ENCODE measurements at places on chromosomes 6 and 20.

DNA sequence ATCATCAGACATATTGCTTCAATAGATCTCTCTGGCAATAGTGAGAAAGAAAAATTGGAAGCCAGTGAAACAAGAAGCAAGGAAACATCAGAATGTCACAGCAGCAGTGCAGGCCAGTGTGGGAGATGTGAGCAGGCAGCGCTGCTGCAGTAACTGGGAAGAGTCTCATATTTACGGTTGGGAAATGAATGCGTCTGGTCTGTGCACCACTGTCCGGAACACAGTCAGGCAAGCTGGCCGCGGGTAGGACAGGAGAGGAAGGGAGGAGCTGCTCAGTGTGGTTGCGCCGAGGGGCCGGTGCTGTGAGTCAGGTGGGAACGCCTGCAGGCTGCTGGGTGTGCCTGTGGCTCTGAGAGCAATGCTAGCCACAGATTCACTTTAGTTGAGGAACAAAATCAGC is 6.4 kb upstream of the PSMG4 start:
- no peak for DNase-seq

DNA sequence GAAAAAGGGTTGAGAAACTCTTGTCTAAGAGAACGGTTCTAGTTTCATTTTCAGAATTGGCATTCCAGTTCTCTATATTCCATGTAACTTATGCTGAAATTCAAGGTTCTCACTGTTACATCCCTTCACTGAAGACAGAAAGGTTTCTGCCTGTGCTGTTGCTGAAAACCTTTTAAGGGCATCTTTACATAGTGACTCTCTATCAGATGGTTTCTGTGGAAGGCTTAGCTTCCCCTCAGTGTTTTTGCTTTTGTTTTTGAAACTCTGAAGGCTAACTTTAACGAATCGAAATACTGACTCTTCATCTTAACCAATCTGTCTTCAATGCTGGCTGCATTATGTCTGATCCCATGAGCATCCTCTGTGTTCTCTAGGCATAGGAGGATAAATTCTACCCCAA is 1286.2 kb upstream of the EYS start:
- DNase-seq: no peak

- DNase-seq: no peak
Observed at GRCh38 chr6:139452148-139452876, 77.9 kb upstream of the CITED2 start.

DNA sequence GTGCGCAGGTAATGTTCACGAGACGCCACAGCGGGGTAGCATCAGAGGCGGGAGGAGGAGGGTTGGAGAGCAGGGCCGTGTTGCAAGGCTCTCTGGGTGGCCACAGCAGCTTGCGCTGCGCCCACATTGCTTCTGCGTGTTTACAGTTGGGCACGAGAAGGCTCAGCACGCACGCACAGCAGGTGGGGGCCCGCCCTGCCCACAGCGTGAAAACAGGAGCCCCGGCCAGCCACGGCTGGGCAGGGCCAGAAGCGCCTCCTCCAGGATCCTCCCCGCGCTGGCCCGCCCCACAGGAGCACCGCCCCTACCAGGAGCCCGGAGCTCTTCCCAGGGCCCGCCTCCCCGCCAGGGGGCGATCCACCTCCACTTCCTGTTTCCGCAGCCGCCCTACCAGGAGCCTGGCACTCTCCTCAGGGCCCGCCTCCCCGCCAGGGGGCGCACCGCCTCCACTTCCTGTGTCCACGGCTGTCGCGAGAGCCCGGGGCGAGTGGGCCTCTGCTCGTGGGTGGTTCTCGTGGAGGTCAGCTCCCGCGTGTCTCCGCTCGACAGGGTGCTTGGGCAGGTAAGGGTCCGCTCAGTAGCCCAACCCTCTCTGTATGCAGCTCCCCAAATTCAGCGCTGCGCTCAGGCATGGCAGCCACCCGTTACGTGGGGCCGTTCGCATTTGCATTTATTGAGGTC is at the start of gene FAM50B:
TSS of gene FAM50B (plus strand) at position 449 of the 681 bp plus-strand sequence. CDS start 439 bp downstream, outside the sequence.
- DNase-seq: peak; percentile 81

- DNase-seq: no peak
Observed at GRCh38 chr6:151119823-151120524, 119.8 kb upstream of the AKAP12 start.

GRCh38 chr20:63963348-63963741 is 6.4 kb downstream of the ZNF512B start:
- no peak for DNase-seq

- DNase-seq: no peak
Observed at GRCh38 chr6:27672113-27672799, 199.4 kb upstream of the ZNF184 start.

DNA sequence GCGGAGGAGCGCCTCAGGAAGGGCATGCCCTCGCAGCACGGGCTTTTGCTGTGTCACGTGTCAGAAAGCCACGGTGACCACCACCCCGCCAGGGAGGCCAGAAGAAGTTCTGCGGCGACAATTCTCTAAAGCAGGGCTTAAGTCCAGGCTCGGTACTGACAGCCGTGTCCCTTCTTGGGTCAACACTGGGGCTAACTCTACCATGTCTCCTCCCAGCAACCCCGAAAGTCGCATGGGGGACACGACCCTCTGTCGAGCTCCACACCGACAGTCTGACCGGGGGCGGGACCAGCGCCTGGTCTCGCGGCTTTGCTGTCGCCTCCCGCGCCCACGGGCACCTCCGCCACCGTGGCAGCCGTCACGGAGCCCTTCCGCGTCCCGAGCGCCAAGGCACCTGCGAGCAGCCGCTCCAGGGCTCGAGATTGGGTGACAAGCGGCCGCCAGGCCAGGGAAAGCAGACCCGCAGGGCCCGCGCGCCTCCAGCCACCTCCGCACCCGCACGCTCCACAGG is 534 bp downstream of the NANP start:
- no peak for DNase-seq

GRCh38 chr6:170081556-170081955 is 209.3 kb downstream of the DLL1 start:
- DNase-seq: no peak

GRCh38 chr20:20977786-20978185 is 128.4 kb downstream of the LINC00237 start:
- no peak for DNase-seq

GRCh38 chr6:1335367-1336037 is 23.6 kb downstream of the FOXQ1 start:
- no peak for DNase-seq

DNA sequence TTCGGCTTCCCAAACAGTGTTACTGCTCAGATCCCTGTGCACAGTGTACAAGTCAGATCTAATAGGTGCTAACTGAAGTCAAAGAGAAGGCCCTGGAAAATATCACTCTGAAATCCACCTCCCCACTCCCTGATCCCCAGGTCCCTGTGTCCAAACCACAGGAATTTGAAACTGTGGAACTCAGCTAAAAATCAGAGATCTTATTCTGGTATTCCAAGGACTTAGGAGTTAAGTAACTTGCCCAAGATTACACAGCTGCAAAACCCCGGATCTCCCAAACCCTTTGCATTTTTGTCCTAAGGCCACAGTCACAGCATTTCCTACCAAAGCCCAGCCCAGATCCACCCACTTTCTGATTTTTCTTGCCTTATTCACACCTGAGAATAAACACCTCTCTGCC is 32.3 kb upstream of the SLC23A2 start:
- no peak for DNase-seq

Measured in T-helper 22 cell (primary cell).